ENCODE measurements at places on chromosomes 16 and 17.

GRCh38 chr17:32510466-32510865, 23.7 kb downstream of the CDK5R1 start:
- H3K27me3 ChIP-seq = no peaks in the 10 kb centered on the region
- H3K36me3 ChIP-seq = no peaks in the 10 kb centered on the region
- no peak overlapping the region for H3K4me3 ChIP-seq
- H3K27ac ChIP-seq = no peak overlapping the region
- DNase-seq = no peak

DNA sequence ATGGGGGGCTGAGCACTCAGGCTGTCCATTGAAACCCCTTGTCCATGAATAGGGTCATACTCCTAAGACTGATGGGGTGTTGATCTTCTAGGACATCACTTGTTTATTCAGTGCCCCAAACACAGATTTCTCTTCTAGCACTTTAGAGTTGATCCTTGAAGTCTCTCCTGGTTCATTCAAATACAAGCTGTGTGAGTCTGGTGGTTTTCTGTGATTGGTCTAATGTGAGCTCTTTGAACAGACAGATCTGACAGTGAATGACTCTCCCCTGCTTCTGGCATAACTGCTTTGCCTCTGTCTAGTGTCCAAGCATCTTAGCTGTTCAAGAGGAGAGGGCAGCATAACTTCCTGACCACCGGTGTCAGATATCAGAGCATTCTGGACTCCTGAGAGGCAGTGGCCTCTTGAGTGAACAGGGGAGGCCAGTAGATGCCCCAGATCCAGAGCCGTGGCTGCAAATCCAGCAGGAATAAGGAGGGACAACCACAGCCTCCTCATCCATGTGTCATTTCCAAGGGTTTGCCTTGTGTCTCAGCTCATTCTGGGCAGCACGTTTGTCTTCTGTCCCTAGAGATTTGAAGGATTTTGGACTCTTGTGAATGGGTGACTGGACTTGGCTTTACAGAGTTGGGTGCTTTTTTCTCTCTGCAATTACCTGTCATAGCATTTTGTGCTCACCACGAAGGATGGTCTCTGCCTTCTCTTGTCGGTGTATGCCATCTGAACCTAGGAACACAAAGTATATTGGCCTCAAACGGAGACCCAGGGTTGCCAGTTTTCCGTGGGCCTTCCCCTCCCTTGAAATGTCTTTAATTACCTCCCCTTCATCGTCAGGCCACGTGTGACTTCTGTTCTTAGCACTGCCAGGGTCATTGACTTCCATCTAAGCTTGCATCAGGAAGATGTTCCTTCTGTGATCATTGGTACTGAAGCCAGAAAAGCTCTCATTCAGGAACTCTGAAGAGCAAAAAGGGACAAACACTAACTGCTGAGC, 13.9 kb upstream of the CLEC18C start:
- DNase-seq = no peak
- H3K27me3 ChIP-seq = no peaks in the 10 kb centered on the region
- no peak overlapping the region for H3K27ac ChIP-seq
- H3K4me1 ChIP-seq = no peaks in the 10 kb centered on the region

GRCh38 chr17:673200-673681, 41.4 kb downstream of the VPS53 start:
- peaks cover 2% of the 10 kb centered on the region for H3K36me3 ChIP-seq
- no peak overlapping the region for H3K27ac ChIP-seq
- DNase-seq = no peak
- H3K4me1 ChIP-seq = no peaks in the 10 kb centered on the region
- no peaks in the 10 kb centered on the region for H3K27me3 ChIP-seq

- no peak for DNase-seq
- H3K27ac ChIP-seq = peak overlapping the region; percentile 78
- H3K4me1 ChIP-seq = peaks cover 15% of the 10 kb centered on the region
Measured at GRCh38 chr17:80146121-80147034, 550 bp downstream of the EIF4A3 start.

GRCh38 chr16:29900102-29900887, at the start of gene ASPHD1:
Gene ASPHD1 (plus strand): TSS chr16:29900488. CDS start chr16:29900972, 484 bp downstream.
- no peaks in the 10 kb centered on the region for H3K27me3 ChIP-seq
- H3K27ac ChIP-seq = no peak within 1 kb of the TSS
- H3K4me3 ChIP-seq = peak within 1 kb of the TSS; percentile 83
- H3K36me3 ChIP-seq = no peaks in the 10 kb centered on the region
- DNase-seq = no peak

- H3K27ac ChIP-seq = no peak overlapping the region
- H3K36me3 ChIP-seq = peaks cover 3% of the 10 kb centered on the region
- H3K4me3 ChIP-seq = no peak overlapping the region
- DNase-seq = no peak
- peaks cover 35% of the 10 kb centered on the region for H3K4me1 ChIP-seq
Measured at GRCh38 chr16:3819746-3820724, 60.5 kb downstream of the CREBBP start.

GRCh38 chr16:53865494-53865863, 161.5 kb downstream of the FTO start:
- DNase-seq = peak; percentile 32
- H3K4me3 ChIP-seq = no peak overlapping the region
- no peak overlapping the region for H3K27ac ChIP-seq
- peaks cover 4% of the 10 kb centered on the region for H3K4me1 ChIP-seq
- H3K27me3 ChIP-seq = no peaks in the 10 kb centered on the region
- H3K36me3 ChIP-seq = no peaks in the 10 kb centered on the region

DNA sequence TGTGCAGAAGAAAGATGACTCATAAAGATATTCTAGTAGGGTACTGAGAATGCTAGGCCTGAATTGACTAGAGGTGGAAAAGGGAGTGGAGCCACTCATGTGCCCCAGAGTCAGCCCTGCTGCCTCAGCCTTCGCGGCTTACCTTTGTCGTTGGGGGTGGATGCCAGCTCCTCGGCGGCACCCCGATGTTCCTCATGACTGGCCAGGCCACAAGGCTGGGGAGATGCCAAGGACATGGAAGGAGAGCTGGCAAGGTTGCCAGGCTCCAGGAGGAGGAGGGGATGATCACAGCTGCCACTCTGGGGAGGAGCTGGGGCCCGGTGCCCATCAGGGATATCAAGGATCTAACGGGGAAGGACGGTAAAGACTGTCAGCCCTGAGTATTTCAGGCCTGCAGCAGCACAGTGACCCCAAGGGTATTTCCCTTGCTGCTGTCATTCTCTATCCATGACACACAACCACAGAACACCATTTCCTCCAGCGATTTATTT, 9.7 kb upstream of the SLC35B1 start:
- no peak for DNase-seq
- peaks cover 21% of the 10 kb centered on the region for H3K36me3 ChIP-seq
- no peak overlapping the region for H3K4me3 ChIP-seq

GRCh38 chr17:3888343-3889171, 4.3 kb downstream of the CAMKK1 start:
- no peak overlapping the region for H3K27ac ChIP-seq
- DNase-seq = no peak
- H3K36me3 ChIP-seq = no peaks in the 10 kb centered on the region
- H3K4me1 ChIP-seq = peaks cover 1% of the 10 kb centered on the region
- H3K4me3 ChIP-seq = no peak overlapping the region
- H3K27me3 ChIP-seq = peaks cover 2% of the 10 kb centered on the region

DNA sequence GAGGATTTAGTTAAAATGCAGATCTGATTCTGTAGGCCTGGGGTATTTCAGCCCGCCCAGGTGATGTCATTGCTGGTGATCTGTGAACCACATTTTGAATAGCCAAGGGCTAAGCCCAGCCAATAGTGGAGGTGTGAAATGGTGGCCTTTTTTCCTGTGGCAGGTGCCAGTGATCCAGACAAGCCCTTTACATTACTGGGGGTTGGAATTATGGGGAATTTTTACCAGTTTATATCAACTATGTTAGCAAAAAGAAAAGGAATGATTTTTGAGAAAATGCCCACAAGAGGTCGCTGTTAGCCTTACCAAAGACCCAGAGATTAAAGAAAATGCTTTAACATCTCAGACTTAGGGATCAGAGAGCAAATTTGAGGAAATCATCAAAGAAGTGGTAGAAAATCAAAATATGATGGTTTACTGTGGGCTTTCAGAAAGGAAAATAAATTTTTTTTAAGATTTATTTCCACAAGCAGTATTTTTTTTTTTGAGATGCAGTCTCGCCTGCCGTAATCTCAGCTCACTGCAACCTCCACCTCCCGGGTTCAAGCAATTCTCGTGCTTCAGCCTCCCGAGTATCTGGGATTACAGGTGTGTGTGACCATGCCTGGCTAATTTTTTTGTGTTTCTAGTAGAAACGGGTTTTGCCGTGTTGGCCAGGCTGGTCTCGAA, 3.9 kb downstream of the VPS35L start:
- H3K4me3 ChIP-seq = no peak overlapping the region
- no peaks in the 10 kb centered on the region for H3K27me3 ChIP-seq
- peaks cover 3% of the 10 kb centered on the region for H3K4me1 ChIP-seq
- DNase-seq = no peak

- peaks cover 16% of the 10 kb centered on the region for H3K4me1 ChIP-seq
- H3K27ac ChIP-seq = no peak overlapping the region
- peaks cover 10% of the 10 kb centered on the region for H3K36me3 ChIP-seq
- DNase-seq = no peak
- H3K4me3 ChIP-seq = peak overlapping the region; percentile 84
Measured at GRCh38 chr17:36592316-36592715, 637 bp downstream of the DHRS11 start.

- DNase-seq = no peak
- H3K36me3 ChIP-seq = no peaks in the 10 kb centered on the region
- no peaks in the 10 kb centered on the region for H3K27me3 ChIP-seq
- H3K4me1 ChIP-seq = no peaks in the 10 kb centered on the region
- no peak overlapping the region for H3K4me3 ChIP-seq
Measured at GRCh38 chr16:84486126-84486525, 18.3 kb downstream of the MEAK7 start.

GRCh38 chr17:44069974-44070454, 521 bp upstream of the G6PC3 start:
- 0 out of 2 replicates have a peak, but pooled peaks cover 3% of the 10 kb centered on the region for H3K4me1 ChIP-seq
- peak overlapping the region; percentile 80 for H3K27ac ChIP-seq
- DNase-seq = no peak
- peaks cover 6% of the 10 kb centered on the region for H3K36me3 ChIP-seq

DNA sequence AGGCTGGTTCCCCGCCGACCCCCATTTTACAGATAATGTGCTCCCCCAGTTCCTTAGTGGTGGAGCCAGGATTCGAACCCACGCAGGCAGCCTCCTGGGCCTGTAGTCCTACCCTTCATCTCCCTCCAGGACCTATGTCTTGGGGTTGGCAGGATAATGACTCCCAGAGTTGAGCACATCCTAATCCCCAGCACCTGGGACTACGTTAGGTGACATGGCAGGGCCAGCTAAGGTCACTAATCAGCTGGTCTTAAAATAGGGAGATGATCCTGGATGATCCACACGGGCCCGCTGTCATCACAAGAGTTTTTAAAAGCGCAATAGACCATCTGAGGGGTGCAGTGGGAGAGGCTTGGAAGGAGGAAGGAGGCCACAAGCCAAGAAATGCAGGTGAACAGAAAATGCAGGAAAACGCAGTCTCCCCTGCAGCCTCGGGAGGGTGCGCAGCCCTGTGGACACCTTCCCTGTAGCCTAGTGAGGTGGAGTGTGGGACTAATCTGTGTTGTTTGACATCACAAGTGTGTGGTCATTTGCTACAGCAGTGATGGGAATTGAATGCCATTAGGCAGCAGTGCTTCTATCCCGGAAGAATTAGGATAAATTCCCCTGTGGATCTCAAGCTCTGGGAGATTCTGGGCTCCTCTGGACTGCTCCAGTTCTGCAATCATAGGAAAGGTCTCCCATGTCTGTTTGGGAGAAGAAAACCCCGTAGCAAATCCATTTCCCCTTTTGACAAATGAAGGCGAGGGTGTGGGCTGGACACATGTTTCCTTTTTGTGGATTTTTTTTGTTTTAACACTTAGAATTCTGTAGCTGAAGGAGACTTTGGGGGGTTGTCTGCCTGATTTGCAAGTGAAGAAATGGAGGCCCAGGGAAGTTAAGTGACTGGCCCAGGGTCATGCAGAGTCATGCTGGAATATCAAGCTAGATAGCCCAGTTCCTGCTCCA, 297.7 kb downstream of the SEC14L1 start:
- peak overlapping the region; percentile 100 for H3K27ac ChIP-seq
- peaks cover 97% of the 10 kb centered on the region for H3K4me1 ChIP-seq
- H3K27me3 ChIP-seq = no peaks in the 10 kb centered on the region
- DNase-seq = no peak

- H3K4me3 ChIP-seq = no peak overlapping the region
- no peaks in the 10 kb centered on the region for H3K4me1 ChIP-seq
- H3K27me3 ChIP-seq = no peaks in the 10 kb centered on the region
- H3K27ac ChIP-seq = no peak overlapping the region
Measured at GRCh38 chr17:8475227-8475626, 39.5 kb downstream of the NDEL1 start.

DNA sequence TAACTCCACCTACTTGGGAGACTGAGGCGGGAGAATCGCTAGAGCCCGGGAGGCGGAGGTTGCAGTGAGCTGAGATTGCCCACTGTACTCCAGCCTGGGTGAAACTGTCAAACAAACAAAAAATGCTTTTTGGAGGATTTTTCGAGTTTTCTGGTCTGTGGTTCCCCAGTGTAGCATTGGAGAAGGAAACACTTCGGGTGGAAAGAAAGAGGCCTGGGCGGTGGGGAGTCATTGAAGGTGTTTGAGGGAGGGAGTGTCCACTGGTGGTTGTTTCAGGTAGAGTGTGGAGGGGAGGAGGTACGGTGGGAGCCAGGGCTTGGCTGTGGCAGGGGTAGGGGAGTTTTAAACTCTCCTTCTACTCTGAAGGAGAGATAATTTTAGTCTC, 1.2 kb downstream of the RNF213 start:
- H3K36me3 ChIP-seq = peaks cover 8% of the 10 kb centered on the region
- peak overlapping the region; percentile 82 for H3K27ac ChIP-seq
- peak overlapping the region; percentile 97 for H3K4me3 ChIP-seq
- no peaks in the 10 kb centered on the region for H3K27me3 ChIP-seq
- DNase-seq = no peak

DNA sequence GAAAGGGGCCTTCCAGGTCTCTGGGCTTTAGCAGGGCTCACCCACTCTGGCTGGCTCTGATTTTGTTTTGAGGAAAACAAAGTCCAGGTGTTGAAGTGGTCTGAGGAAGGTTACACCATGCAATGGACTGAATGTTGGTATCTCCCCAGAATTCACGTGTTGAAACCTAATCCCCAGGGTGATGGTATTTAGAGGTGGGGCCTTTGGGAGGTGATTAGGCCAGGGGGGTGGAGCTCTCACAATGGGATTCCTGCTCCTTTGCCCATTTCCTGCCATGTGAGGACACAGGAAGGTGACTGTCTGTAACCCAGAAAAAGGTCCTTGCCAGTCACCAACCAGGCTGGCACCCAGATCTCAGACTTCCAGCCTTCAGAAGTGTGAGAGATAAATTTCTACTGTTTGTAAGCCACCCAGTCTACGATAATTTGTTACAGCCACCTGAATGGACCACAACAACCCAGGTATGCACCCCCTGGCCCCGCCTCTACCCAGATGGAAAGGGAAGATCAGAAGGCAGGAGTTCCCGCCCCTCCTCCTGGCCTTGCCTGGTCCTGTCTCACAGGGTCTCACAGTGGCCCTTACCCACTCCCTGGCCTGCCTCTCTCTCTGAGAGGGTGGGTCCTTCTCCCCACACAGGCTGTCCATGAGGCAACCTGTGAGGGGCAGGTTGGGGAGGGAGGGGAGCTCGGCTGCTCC, 32.0 kb downstream of the LRRC75A start:
- no peaks in the 10 kb centered on the region for H3K27me3 ChIP-seq
- H3K36me3 ChIP-seq = no peaks in the 10 kb centered on the region
- H3K27ac ChIP-seq = no peak overlapping the region
- DNase-seq = no peak
- H3K4me3 ChIP-seq = no peak overlapping the region
- no peaks in the 10 kb centered on the region for H3K4me1 ChIP-seq

All from GM12878 (cell line).